ENCODE measurements at places on chromosomes 2 and 18.

- DNase-seq, result no peak
These were observed 20.7 kb upstream of the B3GNT7 start for GRCh38 chr2:231374771-231375170.

- no peak for DNase-seq
These were observed 508.0 kb downstream of the BCL11A start for GRCh38 chr2:60045456-60045855.

DNA sequence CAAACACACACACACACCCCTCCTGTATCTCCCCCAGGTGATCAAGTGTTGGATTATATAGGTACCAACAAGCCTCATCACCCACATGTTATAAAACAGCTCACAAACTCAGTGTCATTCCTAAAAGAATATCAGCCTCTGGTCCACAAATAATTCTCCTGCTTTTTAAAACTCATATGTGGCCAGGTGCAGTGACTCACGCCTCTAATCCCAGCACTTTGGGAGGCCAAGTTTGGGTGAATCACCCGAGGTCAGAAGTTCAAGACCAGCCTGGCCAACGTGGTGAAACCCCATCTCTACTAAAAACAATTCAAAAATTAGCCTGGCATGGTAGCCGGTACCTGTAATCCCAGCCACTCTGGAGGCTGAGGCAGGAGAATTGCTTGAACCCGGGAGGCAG, 87.8 kb downstream of the LRATD1 start:
- DNase-seq, result no peak

DNA sequence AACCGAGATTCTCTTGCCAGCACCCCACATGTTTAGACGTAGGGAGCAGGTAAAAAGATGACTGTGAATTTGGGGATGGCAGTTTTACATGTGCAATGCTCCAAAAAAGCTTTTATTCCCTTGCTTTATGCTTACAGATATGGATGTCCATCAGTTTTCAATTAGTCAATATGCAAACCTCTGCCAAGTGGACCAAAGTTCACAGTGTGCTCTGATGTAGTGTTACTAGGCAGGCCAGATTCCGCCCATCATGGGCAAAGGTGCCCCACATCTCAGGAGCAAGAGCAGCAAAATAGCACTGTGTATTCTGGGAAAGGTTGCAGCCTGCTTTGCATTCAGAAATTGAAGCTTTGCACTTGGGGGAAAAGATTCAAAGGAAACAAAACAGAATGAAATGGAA, 329.7 kb upstream of the ZEB2 start:
- DNase-seq, result no peak

- no peak for DNase-seq
These were observed 250.1 kb upstream of the VRK2 start for GRCh38 chr2:57796527-57796926.

DNA sequence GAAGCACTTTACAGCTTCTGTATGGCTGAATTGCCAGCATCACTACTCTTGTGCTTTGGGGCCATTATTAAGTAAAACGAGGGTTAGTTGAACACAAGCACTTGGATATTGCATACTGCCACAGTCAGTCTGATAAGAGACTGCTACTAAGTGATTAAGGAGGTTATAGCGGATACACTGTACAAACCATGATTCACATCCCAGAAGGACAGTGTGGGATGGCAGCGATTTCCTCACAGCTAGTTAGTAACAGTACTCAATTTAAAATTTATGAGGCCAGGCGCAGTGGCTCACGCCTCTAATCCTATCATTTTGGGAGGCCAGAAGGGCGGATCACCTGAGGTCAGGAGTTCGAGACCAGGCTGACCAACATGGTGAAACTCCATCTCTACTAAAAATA, 2.6 kb upstream of the BMPR2 start:
- no peak for DNase-seq

- DNase-seq, result no peak
These were observed 4.4 kb upstream of the PARD6G start for GRCh38 chr18:80251700-80252099.

DNA sequence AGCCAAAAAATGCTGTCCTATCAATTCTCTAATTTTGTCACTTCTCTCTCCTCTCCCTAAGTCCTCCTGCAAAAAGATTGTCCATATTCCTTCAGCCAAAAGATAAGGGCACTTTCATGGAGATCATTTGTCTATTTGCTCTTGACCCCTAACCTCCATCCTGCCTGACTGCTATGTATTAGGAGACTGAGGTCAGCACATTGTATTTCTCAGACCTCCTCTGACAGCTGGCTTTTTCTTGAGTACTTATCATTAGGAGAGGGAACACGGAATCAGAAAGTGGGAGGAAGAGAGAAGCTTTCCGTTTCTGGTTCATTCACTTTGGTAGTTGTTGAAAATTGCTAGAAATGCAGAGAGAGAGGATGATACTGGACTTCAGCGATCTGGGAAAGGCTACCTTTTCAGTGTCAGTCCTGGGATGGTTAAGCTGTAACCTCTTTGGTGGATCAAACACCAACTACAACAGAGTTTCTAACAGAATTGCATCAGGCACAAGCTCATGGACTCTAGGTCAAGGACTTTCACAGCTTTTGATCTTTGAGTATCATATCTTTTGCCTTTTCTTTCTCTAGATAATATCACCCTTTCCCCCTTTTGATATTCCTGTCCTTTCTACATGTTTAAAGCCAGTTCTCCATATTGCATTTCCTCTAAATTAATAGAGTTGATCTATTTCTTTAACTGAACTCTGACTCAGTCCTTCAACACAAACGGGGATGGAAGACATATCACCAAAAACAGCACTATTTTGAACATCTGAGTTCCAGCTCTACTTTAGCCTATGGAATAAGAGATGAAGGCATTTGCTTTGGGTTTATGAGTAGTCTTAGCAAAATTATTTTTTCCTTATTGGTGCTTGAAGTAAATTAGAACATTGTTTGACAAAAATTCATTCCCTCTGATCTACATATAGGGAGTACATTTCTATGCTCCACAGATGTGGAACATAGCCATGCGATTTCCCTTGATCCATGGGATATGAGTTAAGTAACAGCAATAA, 63.3 kb upstream of the KYNU start:
- no peak for DNase-seq

- DNase-seq, result no peak
These were observed 23.0 kb upstream of the RTTN start for GRCh38 chr18:70228536-70228935.

DNA sequence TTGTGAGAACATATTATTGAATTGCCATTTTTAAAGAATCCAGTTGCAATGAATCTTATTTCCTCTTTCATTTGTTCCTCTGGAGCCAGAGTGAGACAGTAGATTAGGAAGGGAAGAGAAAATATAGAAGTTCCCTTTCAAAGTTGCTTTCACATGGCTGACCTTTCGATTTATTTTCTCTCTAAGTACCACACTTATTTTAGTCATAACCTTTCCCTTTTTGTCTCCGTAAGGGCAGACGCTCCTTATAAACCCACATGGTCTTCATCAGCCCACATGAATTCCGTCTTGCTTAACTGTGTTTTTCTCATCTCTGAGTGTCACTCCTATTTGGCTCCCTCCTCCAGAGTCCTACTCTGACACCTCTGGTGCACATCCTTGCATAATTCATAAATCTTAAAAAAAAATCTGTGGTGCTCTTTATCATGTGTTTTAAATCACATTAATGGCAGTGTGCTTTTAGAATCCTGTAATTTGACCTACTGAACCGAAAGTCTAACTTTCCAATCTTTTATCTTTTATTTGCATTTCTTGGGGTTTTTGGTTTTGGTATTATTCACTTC, 38.5 kb upstream of the ZNF396 start:
- DNase-seq, result no peak

DNA sequence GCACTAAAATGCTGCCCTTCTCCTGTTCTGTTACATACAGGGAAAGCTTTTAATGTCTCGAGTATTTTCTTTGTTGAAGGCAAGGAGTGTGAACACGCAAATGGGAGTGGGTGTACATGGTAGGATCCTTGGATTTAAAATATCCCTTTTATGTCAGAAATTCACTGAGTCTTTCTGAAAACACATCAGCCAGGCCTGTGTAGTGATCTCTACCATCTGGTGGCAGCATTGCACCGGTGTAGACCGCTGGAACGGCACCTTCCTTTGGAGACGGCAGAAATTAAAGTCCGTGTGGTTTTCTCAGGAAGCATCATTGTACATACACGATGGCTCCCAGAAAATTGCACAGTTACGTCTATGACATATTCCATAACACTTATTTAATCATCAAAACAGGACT, 515.8 kb downstream of the GALR1 start:
- DNase-seq, result peak; percentile 86

GRCh38 chr18:63892566-63892965, 5.1 kb downstream of the SERPINB2 start:
- DNase-seq, result no peak

- DNase-seq, result peak; percentile 76
These were observed 39.3 kb upstream of the SERPINB2 start for GRCh38 chr18:63848159-63848558.

DNA sequence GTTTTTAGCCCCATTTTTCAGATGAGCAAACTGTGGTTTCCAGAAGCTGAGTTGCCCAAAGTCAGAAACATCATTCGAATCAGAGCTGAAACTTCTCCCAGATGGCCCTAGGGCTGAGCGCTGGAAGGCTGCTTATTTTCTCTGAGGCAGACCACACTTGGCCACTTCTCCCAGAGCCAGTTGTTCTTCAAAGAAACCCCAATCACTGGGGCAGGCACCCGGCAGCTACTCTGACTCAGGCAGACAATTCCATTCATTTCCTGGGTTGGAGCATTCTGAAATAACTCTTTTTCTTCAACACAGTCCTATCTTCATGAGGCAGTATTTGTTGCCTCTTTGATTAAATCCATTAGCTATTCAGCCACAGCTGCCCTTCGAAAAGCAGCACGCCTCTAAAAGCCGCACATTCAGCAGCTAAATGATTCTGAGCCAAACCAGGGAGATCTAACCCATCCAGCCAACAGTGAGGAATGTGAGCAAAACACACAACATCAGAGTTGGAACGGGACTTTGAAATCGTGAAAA, 40.9 kb downstream of the LRATD1 start:
- no peak for DNase-seq

DNA sequence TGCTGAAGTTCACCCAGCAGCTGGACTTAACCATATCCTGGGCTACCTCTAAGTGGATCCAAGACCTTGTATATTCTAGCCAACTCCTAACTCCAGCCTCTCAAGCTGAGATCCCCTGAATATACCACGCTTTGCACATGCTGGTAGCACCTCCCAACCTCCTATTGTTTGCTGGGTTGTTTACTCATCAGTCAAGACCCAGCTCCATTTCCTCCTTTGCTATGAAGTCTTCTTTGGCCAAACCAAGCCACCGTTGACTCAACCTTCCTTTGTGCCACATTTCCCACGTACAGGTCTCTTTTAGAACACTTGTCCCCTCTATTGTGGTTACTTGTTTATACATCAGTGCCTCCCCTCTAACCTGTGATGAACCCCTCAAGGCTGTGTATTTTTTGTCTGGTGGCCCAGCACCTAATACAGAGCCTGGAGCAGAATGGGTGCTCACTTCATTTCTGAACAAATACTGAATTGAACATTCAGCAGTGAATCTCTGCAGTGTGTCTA, 267.8 kb upstream of the REV1 start:
- no peak for DNase-seq

DNA sequence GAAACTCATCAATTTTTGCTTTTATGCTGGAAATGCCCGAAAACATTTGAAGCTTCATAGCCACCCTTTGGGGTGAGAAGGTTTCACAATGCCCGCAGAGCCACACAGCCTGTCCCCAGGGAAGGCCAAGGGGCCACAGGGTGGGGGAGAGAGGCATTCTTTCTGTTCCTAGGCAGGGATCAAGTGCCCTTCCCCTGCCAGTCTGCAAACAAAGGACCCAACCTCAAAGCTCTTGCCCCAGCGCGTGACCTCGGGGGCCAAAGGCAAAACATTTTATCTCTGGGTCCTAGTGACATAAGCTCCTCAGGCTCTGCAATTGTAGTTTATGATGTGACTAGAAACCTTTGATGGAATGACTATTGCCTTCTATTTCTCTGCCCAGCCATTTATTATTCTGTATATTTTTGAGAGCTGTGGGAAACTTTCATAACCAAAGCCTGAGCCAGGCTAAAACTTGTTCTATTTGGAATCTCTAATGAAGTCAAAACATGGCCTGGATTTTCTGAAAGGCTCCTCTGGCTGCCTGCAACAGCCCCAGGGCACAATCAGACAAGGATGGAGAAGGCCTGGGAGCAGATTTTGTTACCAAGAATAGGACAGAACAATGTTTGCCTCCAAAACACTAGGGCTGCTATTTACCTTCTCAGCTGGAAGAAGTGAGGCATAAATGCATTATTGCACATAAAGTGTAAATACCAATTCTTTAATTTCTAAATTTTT, 137.2 kb upstream of the KCTD1 start:
- peak; percentile 19 for DNase-seq

DNA sequence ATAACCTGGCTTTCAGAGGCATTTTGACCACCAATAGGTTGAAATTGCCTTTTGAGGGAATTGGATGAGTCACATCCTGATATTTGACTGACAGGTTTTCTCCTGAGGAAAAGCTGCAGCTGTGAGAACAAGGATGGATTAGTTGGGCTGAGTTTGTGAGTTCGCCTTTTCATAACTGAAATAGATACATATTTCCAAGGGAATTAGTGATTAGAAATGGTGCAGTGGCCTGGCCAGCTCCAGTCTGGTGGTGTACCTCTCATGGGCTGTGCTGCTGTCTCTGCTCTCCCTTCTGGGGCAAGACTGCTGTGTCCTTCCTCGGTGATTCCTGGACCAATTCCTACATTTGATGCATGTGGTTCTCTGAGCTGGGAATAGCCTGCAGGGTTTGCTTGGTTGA, 341.3 kb downstream of the TSN start:
- DNase-seq, result no peak

DNA sequence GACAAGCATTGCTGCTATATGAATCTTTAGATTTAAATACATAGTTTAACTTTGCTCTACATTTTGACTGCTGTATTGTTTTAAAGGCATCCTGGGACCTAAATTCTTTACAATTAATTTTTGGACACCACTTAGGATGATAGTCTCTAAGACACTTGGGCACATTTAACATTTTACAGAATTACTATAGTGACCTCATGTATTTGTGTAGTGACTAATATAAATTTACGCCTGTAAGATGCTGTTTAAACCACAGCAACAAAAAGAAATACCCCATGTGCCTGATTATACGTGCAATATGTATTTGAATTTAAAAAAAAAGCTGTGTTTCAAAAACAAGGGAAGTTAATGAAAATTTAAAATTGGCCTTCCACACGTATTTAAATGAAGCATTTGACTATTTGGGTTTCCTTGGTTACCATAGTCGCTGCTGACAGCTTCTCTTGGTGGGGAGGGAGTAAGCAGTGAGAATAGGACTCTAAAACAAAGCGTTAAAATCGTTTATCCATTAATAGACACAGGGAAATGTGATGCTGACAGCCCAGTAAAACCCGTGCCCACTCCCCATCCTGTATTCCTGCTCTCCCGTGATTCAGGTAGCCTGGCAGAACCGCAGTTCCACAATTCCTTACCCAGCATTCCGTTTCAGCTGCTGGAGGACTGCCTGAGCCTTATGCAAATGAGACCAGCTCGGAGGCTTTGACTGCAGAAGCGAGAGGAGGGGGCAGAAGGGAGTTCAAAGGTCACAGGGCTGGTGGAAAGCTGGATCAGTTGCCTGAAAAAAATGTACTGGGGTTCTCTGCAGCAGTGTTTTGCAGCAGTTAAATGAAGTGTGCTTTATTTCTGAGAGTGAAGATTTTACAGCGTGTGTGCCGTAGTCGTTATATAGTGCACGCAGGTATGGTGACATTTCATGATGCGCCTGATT, 104.3 kb downstream of the CSRNP3 start:
- DNase-seq, result peak; percentile 87

GRCh38 chr2:204353823-204354222, 191.5 kb upstream of the PARD3B start:
- no peak for DNase-seq
